ENCODE measurements at places on chromosomes 1 and 21. TPM values are rescaled to one million over a fixed set of nuclear protein-coding genes. Genes with fewer than 3 reads are reported as not detected.

Gene ADGRB2
- 9.4 TPM for total RNA-seq

Gene GFI1
- total RNA-seq: 0.06 TPM

Gene SPATA6
- 2.6 TPM for total RNA-seq

Gene LRRC53
- not detected for total RNA-seq

Gene KRTAP13-2
- not detected for total RNA-seq

Gene DNAH14
- 32.5 TPM for total RNA-seq

Gene MYCL
- 1.5 TPM for total RNA-seq

Gene LCE3D
- total RNA-seq: not detected

Gene LMOD1
- not detected for total RNA-seq

Gene OR2T2
- not detected for total RNA-seq

Gene GJB5
- not detected for total RNA-seq

Gene FCRL2
- not detected for total RNA-seq

Gene CSMD2
- total RNA-seq: 3.8 TPM

Gene LEMD1
- not detected for total RNA-seq

Gene SPATA17
- 1.7 TPM for total RNA-seq

Gene CFAP107
- total RNA-seq: not detected

Gene BSND
- total RNA-seq: not detected

Gene MCOLN2
- 13.5 TPM for total RNA-seq

Gene POFUT2
- total RNA-seq: 22.6 TPM

Gene ITLN2
- not detected for total RNA-seq

Gene JMJD4
- 22.3 TPM for total RNA-seq

Gene LEPROT
- total RNA-seq: 21.3 TPM

Gene FCRL6
- not detected for total RNA-seq

Gene HFM1
- total RNA-seq: 2.0 TPM

Gene TMEM82
- not detected for total RNA-seq

Gene IVL
- 0.06 TPM for total RNA-seq

Gene F5
- total RNA-seq: not detected

Gene SLC44A5
- 0.91 TPM for total RNA-seq

Gene WNT4
- total RNA-seq: 0.29 TPM

Gene C1orf216
- total RNA-seq: 21.2 TPM

Gene HSPA6
- 0.29 TPM for total RNA-seq

Gene NBPF4
- total RNA-seq: 0.46 TPM

Gene ERICH3
- total RNA-seq: not detected

Gene PHGDH
- 166 TPM for total RNA-seq

Gene OR2T34
- not detected for total RNA-seq

Gene C1QC
- not detected for total RNA-seq

Gene CTH
- total RNA-seq: 4.8 TPM

Gene NBPF6
- total RNA-seq: not detected

Gene FAM78B
- total RNA-seq: 4.0 TPM
